ENCODE measurements at places on chromosomes 3 and 15.

DNA sequence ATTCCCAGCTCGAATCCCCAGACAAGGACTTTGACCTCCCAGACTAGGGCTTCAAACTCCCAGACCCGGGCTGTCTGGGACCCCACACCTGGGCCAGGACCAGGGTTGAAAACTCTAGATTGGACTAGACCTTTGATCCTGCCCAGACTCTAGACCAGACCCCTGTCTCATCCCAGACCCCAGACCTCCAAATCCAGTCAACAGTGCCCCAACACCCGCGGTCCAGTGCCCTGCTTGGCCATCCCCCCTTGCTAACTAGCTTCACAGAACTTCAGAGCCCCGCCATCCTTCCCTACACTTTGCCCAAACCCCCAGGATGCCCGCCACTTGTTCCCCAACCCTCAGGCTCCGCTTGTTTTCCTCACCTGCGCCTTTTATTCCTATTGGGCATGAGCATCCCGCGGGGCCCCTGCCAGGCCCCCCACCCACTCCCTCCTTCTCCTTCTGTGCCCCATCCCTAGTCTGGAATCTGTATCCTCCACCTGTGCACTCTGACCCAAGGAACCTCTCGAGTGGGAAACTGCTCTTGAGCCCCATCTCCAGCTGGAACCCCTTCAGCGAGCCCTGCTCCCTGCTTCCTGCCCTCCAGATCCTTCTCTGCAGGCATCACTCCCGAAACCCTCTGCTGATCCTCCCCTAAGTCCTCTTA is 604 bp downstream of the GNAI2 start:
- no peak for DNase-seq

GRCh38 chr3:128486681-128487537 is 6.1 kb downstream of the GATA2 start:
- DNase-seq: peak; percentile 73

DNA sequence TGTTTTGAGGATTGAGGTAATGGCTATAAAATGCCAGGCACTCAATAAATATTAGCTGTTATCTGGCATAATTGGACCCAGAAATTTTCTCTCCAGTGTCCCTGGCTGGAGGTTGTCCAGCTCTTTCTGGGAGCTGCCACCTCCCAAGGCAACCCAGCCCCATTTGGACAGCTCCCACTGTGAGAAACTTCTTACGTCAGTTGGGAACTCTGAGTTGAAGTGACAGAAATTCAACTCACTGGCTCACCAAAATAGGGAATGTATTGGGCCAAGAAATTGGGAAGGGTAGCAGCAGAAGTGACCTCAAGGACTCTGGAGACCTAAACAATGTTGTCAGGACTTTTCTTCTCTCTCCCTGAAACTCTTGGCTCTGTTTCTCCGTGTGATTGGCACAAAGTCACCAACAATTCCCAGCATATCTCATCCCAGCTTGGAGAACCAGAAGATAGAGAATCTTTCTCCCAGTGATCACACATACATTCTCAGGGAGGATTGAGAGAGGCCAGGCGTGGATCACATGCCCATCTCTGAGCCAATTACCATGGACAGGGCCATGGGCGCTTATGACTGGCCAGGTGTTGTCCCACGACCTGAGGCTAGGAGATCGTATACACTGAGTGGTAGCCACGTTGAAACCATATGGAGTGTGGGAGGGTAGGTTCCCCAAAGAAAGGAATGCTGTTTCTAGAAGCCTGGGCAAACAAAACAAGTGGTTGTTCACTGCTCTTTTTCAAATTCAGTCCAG is 22.5 kb upstream of the HCN4 start:
- DNase-seq: no peak

GRCh38 chr3:25843332-25843731 is 53.4 kb downstream of the OXSM start:
- no peak for DNase-seq

- no peak for DNase-seq
Observed at GRCh38 chr15:31304751-31305365, 21.8 kb upstream of the KLF13 start.

All from right cardiac atrium (tissue), 5 donors.